ENCODE measurements at places on chromosomes 1 and 21.
A peak's percentile ranks its signal among the peaks of the same experiment; 100 is the strongest.

DNA sequence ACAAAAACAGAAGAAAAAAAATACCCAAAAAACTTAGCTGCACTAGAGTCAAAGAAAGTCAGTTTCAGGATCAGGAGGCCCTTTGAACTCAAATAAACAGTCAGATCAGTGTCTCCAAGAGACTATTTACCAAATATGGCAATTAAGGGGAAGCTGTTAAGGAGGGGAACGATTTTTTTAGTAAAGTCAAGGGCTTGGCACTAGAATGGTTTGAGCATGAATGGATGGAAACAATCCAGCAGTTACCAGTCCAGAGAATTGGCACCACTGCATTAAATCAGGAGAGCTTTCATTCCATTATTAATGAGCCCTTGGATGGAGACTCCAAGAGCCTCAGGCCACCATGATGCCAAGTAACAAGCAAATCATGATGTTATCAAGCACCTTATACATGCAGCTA is 7.2 kb downstream of the TRAPPC3 start:
- DNase-seq = no peak

DNA sequence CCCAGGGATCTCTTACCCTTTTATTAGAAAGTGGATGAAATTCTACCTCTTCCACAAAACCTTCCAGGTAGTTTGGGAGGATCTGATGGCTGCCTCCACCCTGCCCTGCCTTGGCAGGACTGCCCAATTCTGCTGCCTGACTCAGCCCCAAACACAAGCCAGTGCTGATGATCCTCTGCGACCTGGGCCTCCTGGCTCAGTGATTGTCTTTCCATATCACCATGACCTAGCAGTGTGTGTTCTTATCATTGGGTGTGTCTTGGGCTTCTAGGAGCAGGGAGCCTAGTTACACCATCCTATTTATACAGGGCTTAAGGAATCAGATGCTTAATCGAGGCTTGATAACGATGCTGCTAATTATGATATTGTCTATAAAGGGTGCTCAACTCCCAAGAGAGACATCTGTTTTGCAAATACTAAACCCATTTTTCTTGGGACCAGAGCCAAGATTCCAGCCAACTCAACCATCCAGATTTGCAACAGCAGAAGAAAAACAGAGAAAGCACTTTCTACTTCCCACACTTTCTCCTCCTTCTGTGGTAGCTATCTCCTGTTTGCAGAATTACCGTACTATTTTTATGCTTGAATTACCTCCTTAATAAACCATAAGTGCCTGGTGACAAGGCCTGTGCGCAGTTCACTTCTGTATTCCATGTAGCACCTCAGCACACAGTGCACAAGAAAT is 36.5 kb upstream of the KIF21B start:
- no peak for DNase-seq

GRCh38 chr1:95005584-95005983 is 67.2 kb downstream of the ALG14 start:
- DNase-seq = no peak

DNA sequence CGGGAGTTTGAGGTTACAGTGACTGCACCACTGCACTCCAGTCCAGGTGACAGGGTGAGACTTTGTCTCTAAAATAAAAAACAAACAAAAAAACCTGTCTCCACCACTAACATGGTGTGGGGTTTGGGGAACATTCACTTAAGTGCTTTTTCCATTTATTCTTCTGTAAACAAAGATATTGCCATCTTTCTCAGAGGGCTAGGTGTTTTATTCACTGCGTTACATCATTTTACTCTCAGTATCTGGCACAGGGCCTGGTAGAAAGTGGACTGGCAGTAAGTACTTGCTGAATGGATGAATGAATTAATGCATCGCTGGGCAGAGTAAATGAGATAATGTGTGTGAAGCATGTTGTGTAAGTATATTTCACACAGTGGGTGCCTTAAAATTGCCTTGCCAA is 20.1 kb downstream of the KIAA0040 start:
- no peak for DNase-seq

GRCh38 chr1:197774466-197775281 is 606 bp downstream of the DENND1B start:
- peak; percentile 11 for DNase-seq

DNA sequence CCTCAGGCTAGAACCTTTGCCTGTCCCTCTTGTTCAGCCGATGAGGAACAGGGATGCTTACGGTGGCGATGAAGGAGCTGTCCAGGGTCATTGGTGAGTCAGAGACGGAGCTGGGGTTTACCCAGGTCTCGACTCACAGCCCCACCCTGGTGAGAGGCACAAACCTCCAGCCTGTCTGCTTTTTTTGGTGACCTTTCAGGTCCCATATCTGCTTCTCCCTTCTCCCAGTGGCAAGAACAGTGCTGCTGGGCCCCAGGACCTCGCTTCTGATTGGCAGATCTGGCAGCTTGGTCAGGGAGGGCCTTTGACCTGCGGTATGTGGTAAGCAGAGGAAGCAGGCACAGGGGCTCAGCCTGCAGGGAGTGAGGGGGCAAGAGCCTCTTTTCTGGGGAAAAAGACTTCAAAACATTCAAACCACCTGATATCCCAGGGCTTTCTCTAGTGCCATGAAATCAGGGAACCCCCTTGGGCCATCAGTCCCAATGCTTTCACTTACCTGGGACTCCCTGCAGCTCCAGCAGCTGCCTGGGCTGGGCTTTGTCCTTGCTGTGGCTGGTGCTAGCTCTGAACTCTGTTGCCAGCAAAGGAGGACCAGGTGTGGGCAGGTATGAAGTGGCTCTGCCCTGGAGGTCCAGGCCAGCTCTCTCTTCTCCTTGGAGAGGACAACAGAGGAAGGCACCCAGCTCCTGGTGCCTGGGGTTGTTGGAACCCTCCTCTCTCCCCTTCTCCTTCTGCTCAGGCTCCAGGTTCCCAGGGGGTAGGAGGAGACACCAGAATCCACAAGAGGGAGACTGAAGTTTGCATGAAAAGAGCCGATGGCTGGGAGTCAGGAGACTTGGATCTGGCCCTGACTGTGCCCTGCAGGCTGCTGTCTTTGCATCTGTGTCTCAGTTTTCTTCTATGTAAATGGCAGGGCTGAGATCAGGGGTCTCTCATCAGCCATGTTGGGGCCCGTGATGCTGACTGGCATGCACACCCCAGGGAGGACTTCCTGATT is 41.4 kb downstream of the TRIM62 start:
- no peak for DNase-seq

DNA sequence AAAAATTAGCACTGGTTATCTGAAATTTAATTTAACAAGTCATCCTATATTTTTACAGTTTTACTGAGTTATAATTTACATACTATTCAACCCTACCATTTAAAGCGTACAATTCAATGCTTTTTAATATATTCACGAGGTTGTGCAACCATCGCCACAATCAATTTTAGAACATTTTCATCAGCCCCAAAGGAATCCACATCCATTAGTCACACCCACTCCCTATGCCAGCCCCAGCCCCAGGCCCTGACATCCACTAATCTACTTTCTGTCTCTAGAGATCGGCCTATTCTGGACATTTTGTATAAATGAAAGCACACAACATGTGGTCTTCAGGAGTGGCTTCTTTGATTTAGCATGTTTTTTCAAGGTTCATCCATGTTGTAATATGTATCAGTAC is 134.7 kb downstream of the PSMG1 start:
- no peak for DNase-seq

- DNase-seq = no peak
These were observed 180.1 kb downstream of the EIF4G3 start for GRCh38 chr1:20996554-20996953.

- DNase-seq = no peak
These were observed 150.4 kb upstream of the NEGR1 start for GRCh38 chr1:72432645-72433267.

GRCh38 chr21:31041295-31042079 is 3.2 kb upstream of the KRTAP19-8 start:
- DNase-seq = no peak

DNA sequence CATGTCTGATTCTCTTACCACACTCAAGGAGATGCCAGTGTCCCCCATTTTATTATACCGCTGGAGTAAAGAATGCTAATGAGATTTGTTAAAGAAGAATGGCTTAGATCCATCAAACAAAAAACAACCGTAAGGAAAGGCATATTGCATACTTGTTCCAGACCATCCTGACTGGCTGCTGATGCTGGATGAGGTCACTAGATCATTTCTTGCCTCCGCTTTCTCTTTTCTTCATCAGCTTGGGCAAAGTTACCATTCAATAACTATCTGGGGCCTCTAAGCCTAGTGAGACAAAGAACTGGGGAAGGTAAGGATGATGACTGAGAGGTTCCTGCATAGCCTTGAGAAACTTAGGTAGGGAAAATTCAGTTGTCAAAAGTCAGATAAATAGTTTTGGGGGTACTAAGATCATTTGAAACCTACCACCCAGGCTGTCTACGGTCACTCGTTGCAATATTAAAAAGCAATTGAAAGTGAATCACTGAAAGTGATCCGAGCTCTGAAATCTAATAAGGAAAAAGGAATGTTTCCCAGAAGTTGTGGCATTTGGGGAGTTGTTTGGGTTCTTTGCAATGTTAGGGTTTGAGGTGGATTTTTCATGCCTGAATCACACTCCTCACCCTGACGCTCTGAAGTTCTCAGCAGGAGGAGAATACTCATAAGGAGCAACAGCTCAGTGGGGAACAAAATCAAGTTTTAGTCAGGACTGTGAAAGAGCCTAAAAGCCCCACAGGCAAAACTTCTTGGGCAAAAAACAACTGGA is 176.8 kb downstream of the HHIPL2 start:
- DNase-seq = no peak

GRCh38 chr1:244367399-244368114 is 84.2 kb downstream of the ADSS2 start:
- no peak for DNase-seq

GRCh38 chr21:45747233-45747766 is 103.8 kb downstream of the PCBP3 start:
- DNase-seq = no peak

DNA sequence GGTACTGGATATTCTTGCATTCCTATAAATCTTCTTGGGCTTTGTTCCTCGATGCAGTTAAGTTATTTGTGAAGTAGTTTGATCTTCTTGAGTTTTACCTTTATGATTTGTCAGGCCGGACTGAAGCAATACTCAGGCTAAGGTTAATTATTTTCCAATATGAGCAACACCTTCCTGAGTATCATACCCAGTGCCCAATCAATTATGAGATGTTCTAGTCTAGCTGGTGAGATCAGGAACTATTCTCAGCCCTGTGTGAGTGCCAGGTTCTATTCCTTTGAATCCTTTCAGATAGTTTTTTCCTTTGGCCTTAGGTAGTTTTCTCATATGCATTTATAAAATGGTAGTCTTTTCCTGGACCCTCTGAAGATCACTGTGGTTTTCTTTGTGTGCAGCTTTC is 92.5 kb downstream of the SCMH1 start:
- DNase-seq = no peak

GRCh38 chr1:46613661-46614603 is 2.7 kb downstream of the MOB3C start:
- DNase-seq = peak; percentile 9

DNA sequence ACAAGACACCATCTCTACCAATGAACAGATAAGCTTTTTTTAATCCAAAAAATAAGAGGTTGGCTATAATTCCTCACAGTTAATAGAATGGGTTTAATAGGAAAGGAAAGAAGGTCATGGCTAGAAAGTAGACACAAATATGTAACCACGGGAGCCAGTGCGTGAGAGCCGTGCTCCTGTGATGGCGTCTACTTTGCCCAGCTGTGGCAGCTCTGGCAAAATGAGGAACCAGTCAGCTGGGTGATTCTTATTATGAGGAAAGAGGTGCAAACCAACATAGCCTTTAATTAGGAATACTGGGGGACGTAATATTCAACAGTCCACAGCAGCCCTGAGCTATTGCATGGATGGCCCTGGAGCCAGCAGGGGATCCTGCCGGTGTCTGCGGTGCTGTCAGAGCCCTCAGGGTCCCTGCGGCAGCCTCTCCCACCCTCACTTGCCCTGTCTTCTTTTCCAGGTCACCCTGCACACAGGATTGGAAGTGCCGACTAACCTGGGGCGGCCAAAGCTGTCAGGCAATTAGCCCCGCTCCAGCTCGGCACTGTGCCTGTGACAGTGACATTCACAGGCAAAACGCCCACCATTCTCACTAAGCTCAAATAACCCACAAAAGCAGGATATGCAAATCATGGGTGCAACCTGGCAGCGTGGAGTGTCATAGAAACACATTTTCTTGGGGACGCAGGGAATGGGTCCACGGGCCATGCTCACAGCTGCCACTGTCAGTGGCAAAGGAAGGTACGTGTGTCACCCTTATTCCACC is 25.9 kb upstream of the GNPAT start:
- DNase-seq = no peak

- DNase-seq = no peak
These were observed 21.7 kb downstream of the GLRX2 start for GRCh38 chr1:193083365-193084088.

DNA sequence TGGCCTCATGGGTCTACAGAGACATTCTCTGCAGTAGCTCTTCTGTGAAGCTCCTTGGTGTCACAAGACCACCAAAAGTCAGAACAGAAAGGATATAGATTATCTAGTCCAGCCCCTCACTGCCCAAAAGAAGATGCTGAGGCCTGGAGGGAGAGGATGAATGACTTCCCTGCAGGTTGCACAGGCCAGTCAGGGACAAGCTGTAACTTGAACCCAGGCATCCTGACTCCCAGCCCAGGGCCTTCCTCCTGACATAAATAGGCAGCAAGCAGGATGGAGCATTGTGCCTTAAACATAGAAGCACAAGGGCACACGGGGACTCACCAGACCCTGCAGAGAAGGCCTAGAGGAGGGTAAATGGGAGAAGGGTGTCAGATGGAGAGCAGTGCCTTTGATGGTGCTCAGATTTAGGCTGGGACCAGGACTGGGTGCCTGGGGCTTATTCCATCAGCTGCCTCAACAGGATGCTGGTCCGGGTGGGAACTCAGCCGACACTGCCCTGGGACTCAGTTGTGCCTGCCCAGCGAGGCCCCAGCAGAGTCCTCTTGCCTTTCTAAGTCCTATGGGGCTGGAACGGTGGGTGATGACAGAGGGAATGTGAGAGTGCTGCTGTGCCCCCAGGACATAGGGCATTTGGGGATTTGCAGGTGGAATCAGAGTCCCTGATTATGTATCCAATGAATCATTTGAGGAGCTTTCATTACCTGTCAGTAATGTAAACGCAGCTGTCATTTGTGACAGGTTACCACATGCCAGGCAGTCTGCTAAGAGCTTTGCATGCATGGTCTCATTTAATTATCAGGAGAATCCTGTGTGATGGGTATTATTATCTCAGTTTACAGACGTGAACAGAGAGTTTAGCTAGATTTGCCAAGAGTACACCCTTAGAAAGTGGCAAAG is 13.2 kb downstream of the S100A7A start:
- no peak for DNase-seq

- no peak for DNase-seq
These were observed 100.7 kb upstream of the ATP1B1 start for GRCh38 chr1:169005776-169006175.

DNA sequence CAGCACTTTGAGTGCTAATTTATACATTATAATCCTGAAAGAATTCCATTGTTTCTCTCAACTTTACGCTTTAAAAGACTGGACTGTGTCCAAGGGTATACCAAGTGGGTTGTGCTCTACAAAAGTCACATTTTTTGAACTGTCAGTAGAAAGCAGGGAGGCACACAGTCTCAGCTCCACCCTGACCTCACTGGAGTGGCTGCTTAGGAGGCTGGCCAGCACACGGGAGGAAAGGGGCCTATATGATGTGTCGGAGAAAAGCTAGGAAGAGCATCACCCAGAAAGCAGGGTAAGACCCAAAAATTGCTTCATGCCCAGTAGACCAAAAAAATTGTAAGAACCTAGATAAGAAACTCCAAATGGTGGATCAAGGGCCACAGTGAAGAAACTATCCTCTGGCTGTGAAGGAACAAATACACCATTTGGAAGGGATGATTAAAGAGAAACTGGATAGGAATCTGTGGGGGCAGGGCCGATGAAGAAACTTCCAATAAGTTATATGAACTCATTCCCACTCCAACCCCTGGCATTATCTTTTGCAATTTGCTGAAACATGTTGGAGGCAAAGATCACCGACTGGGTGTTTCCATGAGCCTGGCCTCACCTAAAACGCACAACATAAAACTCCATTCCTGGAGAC is 1.9 kb downstream of the S100A10 start:
- no peak for DNase-seq
